ENCODE measurements at places on chromosomes 2 and 18. TPM values are rescaled to one million over a fixed set of nuclear protein-coding genes. Genes with fewer than 3 reads are reported as not detected.

- no peak for DNase-seq
Measured at GRCh38 chr2:228282376-228282775, 100.9 kb upstream of the SPHKAP start.

GRCh38 chr18:6088432-6088831 lies 193.1 kb upstream of the TMEM200C start:
- no peak for DNase-seq

The ATOH8 gene
- total RNA-seq: 3.0 TPM

The PRSS56 gene
- total RNA-seq: not detected

The ABCG8 gene
- total RNA-seq: 0.31 TPM

DNA sequence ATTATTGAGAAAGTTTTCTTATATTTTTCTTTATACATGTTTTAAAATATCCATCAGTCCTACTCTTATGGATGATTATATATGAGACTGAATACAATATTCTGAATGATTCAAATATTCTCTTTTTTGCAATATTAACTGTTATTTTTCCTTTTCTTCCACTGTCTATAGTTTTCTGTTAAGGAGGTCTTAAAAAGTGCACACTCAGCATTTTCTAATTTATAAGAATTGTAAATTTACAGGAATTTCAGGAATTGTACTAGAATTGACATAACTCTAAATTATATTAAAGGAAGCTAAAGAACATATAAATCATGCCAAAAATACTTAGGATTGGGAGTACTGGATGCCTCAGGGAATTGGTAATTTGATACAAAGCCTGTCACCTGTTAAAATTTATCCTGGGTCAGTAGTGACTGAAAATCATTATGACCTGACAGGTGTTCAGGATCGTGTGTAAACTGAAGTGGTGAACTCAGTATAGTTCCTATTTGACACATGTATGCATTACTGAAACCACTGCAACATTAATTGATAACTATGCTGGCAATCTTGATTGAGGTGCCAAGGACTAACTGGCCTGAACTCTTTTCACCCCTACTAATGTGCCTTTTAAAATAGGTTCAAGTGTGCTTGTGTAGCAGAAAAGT lies 30.4 kb downstream of the MSTN start:
- DNase-seq: no peak

The UCN gene
- total RNA-seq: 1.1 TPM

DNA sequence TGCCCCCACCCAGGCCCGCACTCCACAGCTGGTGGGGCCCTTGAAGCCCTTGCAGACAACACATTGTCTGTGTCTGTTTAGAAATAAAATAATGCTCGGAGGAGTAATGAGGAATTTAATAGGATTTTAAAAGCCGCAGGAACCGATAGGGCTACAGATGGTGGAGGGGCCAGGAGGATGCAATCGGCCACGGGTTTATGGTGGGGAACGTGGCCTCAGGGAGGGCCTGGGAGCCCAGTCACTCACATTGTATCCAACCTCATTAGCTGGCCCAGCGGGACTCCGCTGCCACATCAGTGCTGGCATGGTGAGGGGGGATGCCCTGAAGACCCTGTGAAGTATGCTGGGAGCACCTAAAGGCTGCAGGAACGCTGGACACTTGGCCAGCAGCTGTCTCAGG lies 252.0 kb downstream of the CELF4 start:
- DNase-seq: no peak

The M1AP gene
- not detected for total RNA-seq

GRCh38 chr2:85584857-85585780 lies 888 bp downstream of the VAMP5 start:
- DNase-seq: no peak

The PSMA8 gene
- not detected for total RNA-seq
